ENCODE measurements at places on chromosomes 2 and 18.

- DNase-seq = no peak
Observed at GRCh38 chr2:168192839-168193616, 54.4 kb downstream of the STK39 start.

- DNase-seq = no peak
Observed at GRCh38 chr2:149828520-149829210, 241.1 kb upstream of the MMADHC start.

DNA sequence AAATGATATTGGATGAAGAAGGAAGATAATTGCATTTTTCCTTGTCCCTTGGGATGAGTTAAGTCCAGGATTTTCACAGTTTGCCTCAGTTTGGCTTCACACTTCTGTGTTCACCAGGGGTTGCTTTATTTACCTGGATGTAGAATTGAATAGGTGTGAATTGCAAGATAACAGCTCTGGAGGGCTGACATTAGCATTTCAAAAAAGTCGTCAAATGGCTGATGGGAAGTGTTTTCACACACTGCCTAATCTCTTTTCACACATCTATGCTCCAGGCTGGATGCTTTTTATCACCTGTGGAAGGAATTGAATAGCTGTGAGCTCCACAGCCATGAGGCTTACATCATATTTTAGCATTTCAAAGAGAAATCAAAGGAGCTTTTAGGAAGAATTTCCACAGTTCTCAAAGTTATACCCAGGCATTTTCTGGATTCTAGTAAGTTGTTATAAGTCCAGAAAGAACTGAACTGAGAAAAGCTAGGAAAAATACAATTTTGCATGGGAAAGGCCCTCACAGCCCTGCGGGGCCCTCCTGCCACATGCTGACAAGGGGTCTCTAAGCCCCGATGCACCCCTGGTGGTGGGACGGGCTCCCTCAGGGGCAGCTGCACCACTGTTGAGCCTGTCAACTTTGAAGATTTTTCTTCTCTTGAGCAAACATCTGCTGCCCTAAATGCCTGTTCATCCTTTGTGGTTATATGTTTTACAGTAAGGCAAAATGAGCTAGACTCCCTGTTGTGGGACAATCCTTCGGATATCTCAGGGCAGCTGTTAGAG, 43.9 kb downstream of the TEX51 start:
- no peak for DNase-seq

GRCh38 chr2:225437319-225437718, 37.8 kb downstream of the NYAP2 start:
- DNase-seq = no peak

- DNase-seq = no peak
Observed at GRCh38 chr18:24795129-24795528, 334.7 kb downstream of the HRH4 start.

DNA sequence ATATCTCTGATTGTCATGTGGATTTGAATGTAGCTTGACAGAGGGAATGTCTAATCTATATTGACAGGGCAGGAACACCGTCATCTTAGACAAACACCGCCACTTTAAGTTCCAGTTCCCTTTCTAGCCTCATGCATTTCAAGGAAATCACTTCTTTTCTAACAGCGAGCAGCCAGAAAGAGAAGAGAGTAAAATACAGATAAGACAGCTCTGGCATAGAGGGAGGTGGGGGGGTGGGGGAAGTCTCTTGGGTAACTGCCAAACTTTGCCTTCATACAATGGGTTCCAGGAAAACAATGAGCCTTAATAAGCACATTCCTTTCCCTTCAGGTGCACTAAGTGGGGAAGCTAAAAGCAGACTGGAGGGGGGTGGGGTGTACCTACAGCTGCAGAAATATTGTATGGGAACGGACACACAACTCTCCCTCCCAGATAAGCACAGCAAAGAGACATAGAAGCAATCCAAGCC, 37.2 kb downstream of the CASP10 start:
- no peak for DNase-seq

GRCh38 chr2:202056611-202057010, 16.4 kb upstream of the KIAA2012 start:
- DNase-seq = no peak

- DNase-seq = no peak
Observed at GRCh38 chr2:67982956-67983355, 79.8 kb downstream of the C1D start.

All from dorsolateral prefrontal cortex (tissue), 122 donors.